DMS79 treated with DMSO at 0.1 percent for 48 hours (cell line): ENCODE measurements at places on chromosomes 16 and 17.

DNA sequence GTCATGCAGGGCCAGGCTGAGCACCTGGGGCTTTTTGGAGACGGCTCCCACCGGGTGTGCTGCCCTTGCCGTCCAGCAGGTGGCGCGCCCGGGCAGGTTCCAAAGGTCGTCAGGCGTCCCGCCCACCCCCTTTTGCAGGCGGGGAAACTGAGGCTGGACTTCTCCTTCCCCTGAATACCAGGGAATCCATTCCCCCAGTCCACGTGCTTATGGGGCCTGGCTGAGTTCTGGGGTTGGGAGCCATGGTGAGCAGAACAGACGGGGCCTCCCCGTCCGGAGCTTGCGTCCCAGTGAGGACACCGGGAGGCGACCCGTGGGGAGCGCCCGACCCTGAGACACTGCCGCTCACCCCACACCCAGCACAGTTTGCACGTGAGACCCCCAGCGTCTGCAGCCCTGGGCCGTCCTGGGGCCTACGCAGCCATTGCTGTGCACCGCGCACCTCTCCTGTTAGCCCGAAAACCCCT is 51.8 kb upstream of the JPH3 start:
- no peak for DNase-seq

- no peak for DNase-seq
Measured at GRCh38 chr16:11205754-11206581, 50.0 kb downstream of the SOCS1 start.

DNA sequence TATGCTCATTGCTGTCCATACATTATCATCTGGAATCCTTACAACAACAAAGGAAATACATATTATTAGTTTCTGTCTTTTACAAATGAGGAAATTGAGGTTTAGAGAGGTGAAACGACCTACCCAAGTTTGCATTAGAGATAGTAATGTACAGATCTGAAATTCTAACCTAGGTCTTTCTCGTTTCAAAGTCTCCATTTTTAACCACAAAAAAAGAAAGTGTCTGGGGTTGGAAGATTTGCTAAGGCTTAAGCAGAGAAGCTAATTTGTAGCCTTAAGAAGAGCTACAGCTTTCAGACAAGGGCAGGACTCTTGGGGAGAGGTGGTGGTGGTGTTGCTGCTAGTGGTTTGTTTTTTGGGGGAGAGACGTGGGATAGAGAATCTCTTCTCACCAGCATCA is 19.2 kb downstream of the CIITA start:
- no peak for DNase-seq

DNA sequence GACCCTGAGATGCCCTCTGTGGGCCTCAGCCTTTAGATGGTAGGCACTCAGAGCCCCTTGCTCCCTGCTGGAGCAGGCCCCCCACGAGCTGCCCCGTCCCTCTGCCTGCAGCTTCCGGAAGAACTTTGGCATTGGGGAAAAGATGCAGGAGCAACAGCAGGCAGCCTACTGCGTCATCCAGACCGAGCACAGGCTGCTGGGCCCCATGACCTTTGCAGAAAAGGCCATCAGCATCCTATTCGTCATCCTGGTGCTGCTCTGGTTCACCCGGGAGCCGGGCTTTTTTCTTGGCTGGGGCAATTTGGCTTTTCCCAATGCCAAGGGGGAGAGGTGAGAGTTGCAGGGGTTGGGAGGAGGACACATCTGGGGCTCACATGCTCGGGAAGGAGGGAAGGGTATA is 12.7 kb upstream of the FOXN1 start:
- DNase-seq = no peak

- no peak for DNase-seq
Measured at GRCh38 chr16:4325253-4325758, 9.4 kb downstream of the GLIS2 start.

DNA sequence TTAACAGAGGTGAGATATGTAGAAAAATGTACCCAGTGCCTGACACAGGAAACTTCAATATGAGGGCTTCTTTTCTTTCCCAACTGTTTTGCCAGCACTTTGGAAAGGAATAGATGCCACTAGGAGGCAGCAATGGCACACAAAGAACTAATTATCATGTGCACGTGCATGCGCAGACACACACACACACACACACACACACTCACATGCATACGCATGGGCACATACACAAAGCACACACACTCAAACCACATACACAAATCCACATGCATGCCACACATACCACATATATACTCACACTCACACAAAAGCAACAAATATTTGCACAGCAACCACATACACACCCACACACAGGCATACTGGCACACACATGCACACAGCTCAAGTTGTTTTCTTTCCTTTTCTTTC is 8.8 kb upstream of the CEP112 start:
- no peak for DNase-seq

GRCh38 chr17:28643983-28644786 is 773 bp downstream of the BLTP2 start:
- peak; percentile 16 for DNase-seq

GRCh38 chr16:78832100-78832499 is 732.6 kb downstream of the WWOX start:
- no peak for DNase-seq

- no peak for DNase-seq
Measured at GRCh38 chr16:15592324-15592723, 50.6 kb downstream of the MARF1 start.

- no peak for DNase-seq
Measured at GRCh38 chr17:57425903-57426880, 169.9 kb downstream of the MSI2 start.

GRCh38 chr17:2712300-2713043 is 908 bp upstream of the CLUH start:
- DNase-seq = peak; percentile 53

GRCh38 chr16:15572329-15573001 is 70.5 kb downstream of the MARF1 start:
- DNase-seq = no peak

- DNase-seq = no peak
Measured at GRCh38 chr17:66264696-66265095, 35.5 kb upstream of the APOH start.
